CD4-positive, alpha-beta T cell treated with Interleukin-4 for 1 hour (primary cell): ENCODE measurements at places on chromosomes 1 and 21.

DNA sequence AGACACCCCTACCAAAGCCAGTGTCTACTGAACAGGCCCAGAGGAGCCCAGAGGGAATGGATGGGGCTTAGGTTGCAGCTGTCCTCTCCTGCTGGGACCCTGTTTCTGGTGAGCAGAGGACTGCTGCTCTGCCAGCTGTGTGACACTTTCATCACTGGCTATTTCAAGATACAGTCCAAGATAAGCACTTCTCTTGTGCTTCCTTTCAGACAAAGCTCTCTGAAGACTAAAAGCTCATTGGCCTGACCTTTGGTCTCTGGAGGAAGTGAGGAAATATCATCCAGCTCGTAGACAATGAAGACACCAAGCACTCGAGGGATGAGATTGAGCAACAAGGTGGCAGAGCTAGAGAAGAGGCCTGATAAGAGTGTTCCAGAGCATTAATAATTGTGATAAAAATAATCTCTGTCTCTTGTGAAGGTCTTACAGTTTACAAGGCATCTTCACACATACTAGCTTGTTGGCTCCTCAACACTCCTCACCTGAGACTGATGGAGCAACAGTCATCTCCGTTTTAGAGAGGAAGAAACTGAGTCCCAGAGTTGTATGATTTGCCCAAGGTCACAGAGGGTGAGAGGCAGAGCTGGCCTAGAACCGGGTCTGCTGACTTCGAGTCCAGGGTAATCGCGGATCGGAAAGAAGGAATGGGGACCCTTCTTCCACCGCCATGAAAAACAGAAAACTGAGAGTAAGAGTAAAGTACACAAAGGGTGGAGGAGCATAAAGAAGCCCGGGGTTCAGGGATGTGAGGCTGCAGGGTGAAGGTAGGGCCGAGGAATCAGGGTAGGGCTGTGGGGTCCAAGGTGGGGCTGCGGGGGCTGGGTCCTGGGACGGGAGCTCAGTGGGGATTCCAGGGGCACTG is 666 bp downstream of the PAFAH2 start:
- DNase-seq: peak; percentile 40

DNA sequence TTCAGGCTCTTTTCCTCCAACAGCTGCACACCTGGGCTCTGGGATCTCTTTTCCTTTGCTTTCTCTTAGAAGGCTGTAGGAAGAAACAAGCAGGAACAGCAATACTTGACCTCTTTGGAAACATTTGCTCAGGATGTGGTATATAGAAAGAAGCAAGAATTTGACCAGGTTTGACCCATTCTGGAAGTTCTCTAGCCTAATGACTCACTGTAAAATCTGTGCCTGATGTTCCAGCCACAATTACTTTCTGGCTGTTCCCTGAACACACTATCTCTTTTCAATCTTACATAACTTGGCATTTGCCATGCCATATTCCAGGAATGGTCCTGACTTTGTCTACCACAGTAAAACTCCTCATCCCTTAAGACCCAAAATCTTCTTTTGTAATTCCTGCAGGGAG is 419.9 kb upstream of the DAB1 start:
- no peak for DNase-seq

- no peak for DNase-seq
Measured at GRCh38 chr1:174399211-174399610, 48.6 kb upstream of the GPR52 start.

DNA sequence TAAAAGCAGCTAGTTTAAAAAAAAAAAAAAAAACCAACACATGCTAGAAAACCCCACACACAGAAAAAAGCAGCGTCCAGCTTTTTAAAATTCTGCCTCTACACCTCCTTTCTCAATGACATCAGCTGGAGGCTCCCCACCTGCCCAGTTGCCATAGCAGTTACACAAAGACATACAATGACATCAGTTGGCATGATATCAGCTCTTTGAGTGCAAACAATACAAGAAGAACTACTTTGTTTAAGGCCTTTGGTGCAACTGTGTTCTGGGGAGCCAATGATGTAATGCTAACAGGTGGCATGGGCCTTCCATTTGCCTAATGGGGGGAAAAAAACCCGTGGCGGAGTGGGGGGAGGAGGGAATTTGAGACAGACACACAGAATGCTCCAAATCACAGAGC is 32.9 kb downstream of the DUSP10 start:
- peak; percentile 85 for DNase-seq

DNA sequence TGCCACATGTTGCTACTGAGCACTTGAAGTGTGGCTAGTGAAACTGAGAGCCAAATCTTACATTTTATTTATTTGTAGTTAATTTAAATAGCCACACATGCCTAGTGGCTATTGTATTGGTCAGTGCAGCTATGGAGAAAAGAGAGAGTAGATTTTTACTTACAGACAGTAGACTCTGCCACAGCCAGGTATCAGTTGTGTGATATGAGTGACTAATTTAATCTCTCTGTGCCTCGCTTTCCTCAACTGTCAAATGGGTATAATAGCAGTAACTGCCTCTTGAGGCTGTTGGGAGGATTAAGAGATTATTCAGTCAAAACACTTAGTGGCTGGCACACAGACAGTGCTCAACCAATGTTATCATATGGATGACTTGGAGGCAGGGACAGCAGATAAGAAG is 49.0 kb downstream of the UBE2T start:
- DNase-seq: no peak

DNA sequence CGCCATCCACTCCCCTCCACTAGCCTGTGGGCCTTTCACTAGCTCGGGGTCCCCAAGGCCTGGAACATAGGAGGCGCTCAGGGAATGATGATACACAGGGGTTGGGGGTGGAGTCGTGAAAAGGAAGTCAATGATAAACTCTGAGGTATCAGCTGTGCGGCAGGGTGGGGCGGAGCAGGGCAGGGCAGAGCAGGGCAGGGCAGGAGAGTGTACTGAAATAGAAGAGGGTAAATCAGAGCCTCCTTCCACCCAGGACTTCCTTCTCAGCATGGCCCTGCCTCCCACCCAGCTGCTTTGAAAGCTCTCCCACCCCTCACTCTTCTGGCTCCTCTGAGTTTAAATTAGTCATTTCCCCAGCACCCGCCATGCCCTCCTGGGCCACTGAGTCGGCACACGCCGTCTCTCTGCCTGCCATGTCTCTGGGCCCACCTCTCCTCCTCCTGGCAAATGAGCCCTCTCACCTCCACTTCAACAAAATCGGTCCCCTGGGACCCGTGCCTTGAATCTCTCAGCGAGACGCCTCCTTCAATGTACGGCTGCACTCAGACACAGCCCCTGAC is 16.9 kb downstream of the CAPZB start:
- peak; percentile 71 for DNase-seq

- DNase-seq: no peak
Measured at GRCh38 chr1:98364544-98364943, 297.0 kb upstream of the SNX7 start.

DNA sequence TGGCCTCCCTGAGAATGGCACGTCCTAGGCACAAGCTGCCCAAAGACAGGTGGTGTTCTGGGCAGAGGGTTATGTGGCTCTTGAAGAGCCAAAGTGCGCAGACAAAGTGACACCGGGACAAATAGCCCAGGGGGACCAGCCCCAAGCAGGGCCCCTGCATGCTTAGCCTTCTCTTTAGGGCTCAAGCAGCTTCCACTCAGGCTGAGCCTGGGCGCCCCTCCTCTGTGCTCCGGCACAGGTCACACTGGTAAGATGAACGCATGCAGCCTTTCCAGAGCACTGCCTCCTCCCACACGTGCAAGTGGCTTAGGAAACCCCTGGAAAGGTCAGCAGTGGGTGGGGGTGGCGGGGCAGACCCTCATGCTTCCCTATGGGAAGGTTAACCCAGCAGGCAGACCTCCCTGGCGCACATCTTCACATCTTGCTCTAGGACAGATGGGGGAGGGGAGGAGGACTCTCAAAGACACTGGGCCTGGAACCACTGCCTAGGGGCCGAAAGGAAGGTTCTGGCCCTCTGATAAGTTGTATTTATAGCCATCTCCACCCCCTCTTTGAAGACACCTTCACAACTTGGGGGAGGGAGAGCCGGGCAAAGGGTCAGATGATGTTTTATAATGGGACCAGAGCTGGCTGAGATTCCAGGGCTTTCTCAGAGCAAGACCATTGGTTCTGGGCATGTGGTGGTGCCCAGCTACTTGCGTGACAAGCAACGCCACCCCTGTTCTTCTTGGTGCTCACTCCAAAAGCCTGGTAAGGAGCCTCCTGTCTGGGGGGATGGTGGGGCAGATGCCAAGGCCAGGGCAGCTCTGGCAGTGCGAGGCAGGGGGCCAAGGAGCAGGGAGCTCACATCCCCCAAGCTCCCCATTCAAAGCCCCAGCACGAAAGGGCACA is 5.5 kb downstream of the KLHL21 start:
- no peak for DNase-seq

DNA sequence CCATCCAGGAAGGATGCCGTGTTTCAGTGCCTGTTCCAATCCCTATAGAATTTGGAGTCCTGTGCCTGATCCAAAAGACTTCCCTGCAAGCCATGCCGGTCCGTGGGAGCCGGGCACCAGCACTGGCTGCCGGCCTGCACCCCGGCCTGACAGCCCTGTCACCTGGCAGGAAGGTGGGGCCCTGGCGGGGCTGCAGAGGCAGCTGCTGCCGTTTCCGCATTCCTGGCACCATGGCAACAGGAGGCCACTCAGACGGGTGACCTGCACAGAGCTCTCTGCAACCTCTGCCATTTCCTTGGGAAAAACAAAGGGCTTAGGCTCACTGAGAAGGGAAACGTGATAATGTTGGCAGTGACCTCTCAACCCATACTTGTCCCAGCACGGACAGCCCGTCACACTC is 63.2 kb upstream of the TMEM51 start:
- no peak for DNase-seq

GRCh38 chr1:170586321-170587252 is 54.6 kb downstream of the GORAB start:
- DNase-seq: no peak

DNA sequence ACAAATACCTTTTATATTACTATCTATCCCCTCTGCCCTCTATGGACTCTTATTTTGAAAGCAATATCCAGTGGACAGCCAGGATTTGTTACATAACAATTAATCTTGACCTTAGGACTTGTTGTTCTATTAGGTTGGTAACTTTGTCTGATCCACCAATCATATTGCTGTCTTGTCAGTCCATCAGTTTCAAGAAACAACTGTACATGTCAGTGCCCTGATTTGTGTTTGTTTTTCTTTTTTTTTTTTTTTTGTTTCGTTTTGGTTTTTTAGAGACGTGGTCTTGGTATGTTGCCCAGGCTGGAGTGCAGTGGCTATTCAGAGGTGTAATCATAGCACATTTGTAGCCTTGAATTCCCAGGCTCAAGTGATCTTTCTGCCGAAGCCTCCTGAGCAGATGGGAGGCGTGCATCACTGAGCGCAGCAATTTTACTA is 1.5 kb upstream of the SCP2 start:
- DNase-seq: no peak

DNA sequence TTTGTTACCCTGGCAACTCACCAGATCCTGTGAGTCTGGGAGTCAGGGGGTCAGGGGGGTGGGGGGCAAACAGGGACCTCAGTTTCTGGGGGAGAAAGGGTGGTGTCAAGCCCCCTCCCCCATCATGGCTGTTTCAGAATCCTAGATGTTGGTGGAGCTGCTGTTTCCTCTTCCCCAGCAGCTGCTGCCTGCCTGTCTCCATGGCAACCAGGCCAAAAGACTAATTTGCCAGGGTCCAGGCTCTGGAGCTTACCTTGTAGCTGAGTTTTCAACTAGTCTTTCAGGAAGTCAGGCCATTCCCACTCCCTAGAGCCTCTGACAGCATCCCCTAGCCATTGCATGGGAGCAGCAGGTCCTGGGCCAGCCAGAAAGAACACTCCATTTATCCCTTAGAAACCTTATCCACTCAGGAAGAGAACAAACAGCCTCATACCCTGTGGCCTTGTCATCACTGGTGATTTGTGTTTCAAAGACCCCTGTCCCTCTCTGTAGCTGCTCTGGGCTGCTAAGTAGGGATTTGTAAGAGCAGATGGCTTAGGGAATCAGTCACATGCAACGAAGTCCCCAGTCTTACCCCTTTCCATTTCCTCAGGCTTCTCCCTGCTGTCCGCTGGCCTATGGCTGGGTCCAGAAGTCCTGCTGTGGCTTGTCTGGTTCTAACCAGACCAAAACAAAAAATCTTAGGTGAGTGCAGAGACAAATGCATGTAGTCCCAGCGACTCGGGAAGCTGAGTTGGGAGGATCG is 21.5 kb upstream of the STMN1 start:
- DNase-seq: no peak

DNA sequence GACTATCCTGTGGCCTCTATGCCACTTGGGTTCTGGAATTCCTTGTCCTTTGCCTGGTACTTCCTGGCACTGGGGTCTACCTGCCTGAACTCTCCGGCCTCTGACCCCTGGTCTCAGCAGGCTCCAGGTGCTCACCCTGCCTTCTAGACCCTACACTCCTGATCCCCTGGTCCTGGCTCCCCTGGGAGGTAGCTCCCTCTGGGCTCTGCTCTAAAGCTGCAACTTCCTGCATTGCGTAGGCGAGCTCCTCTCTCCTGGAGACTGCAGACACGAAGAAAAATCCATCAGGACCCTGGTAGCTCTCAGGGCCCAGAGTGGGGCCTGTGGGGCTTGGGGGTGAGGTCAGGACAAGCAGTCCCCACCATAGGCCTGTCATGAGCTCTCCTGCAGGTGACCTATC is 7.8 kb upstream of the PLEKHG5 start:
- DNase-seq: no peak

- DNase-seq: no peak
Measured at GRCh38 chr1:210817385-210818275, 316.3 kb downstream of the KCNH1 start.

DNA sequence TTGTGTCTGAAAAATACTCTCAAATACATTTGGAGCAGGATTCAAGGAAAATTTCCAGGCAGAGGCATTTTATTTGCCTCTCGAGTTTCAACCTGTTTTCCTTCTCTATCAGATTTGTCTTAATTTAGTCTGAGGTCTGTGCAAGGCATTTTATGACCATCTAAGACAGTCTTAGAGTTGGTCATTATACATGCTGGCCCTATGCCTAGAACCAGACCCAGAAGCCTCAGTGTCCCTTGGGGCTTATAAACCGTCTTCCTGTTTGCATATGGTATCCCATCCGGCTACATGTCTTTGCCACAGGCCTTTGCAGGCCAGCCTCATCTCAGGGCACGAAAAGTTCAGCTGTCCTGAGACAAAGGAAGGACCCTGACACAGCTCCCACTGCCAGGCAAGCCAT is 346.1 kb downstream of the SIPA1L2 start:
- DNase-seq: no peak

DNA sequence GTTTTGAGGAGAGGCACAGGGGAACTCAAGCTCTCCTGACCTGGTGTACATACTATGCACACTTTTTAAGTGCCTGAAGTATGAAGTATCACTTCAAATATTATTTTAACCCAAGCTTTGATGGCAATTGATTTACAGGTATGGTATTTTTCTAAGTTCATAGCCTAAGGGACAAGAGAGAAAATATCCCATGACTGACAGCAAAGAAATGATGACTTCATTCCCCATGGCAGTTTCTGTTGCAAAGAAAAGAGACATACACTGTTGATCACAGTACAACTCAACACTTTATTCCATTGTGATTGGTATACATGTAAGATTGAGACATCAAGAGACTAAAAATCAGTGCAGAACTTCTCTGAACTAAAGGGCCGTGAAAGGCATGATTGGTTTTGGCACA is 41.8 kb upstream of the BCL10 start:
- no peak for DNase-seq
